ENCODE measurements at places on chromosomes 3 and 15. TPM values are rescaled to one million over a fixed set of nuclear protein-coding genes. Genes with fewer than 3 reads are reported as not detected.
A peak's percentile ranks its signal among the peaks of the same experiment; 100 is the strongest.

DNA sequence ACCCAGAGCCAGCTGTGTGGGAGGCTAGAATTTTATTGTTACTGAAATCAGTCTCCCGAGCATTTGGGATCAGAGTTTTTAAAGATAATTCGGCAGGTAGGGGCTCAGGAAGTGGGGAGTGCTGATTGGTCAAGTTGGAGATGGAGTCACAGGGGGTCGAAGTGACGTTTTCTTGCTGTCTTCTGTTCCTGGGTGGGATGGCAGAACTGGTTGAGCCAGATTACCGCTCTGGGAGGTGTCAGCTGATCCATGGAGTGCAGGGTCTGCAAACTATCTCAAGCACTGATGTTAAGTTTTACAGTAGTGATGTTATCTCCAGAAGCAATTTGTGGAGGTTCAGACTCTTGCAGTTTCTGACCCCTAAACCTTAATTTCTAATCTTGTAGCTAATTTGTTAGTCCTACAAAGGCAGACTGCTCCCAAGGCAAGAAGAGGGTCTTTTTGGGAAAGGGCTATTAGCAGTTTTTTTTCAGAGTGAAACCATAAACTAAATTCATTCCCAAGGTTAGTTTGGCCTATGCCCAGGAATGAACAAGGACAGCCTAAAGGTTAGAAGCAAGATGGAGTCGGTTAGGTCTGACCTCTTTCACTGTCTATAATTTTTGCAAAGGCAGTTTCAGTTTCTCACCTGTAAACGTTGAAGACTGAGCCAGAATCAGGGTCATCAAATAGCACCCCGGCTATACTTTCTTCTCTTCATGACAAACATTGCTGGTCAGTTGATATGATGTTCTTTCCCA, 28.2 kb downstream of the FLNB start:
- H3K36me3 ChIP-seq = no peaks in the 10 kb centered on the region
- no peak overlapping the region for H3K4me3 ChIP-seq
- no peaks in the 10 kb centered on the region for H3K27me3 ChIP-seq
- H3K27ac ChIP-seq = no peak overlapping the region

DNA sequence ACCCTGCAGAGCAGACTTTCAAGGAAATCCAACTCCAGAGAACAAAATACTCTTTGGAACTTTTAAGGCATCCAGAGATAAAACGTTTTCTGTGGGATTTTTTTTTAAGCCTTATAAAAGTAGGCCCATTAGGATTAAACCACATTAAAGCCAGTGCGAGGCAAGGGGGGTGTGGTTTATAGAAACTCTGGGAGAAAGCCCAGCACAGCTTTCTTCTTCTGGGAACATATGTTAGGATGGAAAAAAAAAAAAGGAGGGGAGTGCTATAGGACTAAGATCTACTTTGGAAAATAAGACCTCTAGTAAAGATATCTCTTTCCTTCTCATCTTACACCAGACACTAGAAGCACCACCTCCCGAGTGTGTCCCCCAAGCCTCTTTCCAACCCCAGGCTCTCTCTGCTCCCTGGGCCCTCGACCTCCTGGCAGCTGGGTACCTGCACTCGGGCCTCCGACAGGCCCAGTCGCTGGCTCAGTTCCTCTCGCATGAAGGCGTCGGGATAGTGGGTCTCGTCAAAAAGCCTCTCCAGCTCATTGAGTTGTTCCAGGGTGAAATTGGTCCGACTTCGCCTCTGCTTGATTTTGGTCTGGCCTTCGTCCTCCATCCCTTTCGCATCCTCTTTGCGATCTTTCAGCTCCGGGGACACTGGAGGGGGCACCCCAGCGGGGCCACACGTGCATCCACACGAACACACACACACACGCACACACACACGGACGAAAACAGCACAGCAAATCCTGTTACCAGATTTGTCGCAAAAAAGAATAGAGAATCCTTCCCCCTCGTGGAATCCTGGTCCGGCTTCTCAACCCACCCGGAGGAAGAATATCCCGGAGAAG, 3.8 kb downstream of the SHOX2 start:
- no peaks in the 10 kb centered on the region for H3K36me3 ChIP-seq
- DNase-seq = no peak
- peaks cover 14% of the 10 kb centered on the region for H3K4me1 ChIP-seq
- no peak overlapping the region for H3K27ac ChIP-seq
- no peak overlapping the region for H3K4me3 ChIP-seq

GRCh38 chr15:27111323-27111722, 140.3 kb downstream of the GABRG3 start:
- H3K27ac ChIP-seq = no peak overlapping the region
- no peaks in the 10 kb centered on the region for H3K27me3 ChIP-seq
- H3K4me3 ChIP-seq = no peak overlapping the region
- no peak for DNase-seq
- H3K4me1 ChIP-seq = no peaks in the 10 kb centered on the region
- H3K36me3 ChIP-seq = no peaks in the 10 kb centered on the region

GRCh38 chr3:82378392-82378791, 616.9 kb upstream of the GBE1 start:
- H3K4me3 ChIP-seq = no peak overlapping the region
- no peaks in the 10 kb centered on the region for H3K27me3 ChIP-seq
- no peak for DNase-seq
- H3K27ac ChIP-seq = no peak overlapping the region
- H3K36me3 ChIP-seq = no peaks in the 10 kb centered on the region
- no peaks in the 10 kb centered on the region for H3K4me1 ChIP-seq

DNA sequence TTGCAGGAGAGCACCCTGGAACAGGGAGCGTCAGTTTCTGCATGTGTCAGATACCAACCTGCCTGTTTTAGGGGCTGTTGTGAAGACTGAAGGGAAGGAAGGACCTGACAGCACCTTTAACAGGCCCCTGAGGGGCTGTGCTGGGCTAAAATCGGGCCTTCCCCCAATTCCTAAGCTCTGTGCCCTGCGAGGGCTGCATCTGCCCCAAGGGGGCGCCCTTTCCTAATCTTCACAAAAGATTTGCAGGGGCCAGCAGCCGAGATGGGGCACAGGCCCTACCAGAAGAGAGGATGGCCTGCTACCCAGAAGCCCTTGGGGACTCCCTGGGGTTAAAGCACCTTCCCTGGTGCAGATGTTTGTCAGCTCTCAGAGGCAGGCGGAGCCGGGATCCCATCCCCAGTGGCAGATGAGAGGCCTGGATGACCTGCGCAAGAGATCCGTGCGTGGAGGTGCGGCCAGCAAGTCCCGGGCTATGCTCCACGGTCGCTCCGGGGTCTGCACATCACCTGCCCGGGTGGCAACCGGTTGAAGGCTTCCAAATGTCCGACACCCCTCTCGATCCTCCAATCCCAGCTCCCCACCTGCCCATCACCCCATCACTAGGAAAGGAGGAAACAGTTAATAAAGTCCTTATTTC, 53.6 kb downstream of the RHCG start:
- H3K27ac ChIP-seq = no peak overlapping the region
- no peaks in the 10 kb centered on the region for H3K36me3 ChIP-seq
- no peak overlapping the region for H3K4me3 ChIP-seq
- peak; percentile 58 for DNase-seq
- H3K4me1 ChIP-seq = no peaks in the 10 kb centered on the region

GRCh38 chr3:17478673-17479072, 263.8 kb downstream of the TBC1D5 start:
- no peak overlapping the region for H3K4me3 ChIP-seq
- H3K4me1 ChIP-seq = no peaks in the 10 kb centered on the region
- H3K27me3 ChIP-seq = no peaks in the 10 kb centered on the region
- no peak overlapping the region for H3K27ac ChIP-seq

DNA sequence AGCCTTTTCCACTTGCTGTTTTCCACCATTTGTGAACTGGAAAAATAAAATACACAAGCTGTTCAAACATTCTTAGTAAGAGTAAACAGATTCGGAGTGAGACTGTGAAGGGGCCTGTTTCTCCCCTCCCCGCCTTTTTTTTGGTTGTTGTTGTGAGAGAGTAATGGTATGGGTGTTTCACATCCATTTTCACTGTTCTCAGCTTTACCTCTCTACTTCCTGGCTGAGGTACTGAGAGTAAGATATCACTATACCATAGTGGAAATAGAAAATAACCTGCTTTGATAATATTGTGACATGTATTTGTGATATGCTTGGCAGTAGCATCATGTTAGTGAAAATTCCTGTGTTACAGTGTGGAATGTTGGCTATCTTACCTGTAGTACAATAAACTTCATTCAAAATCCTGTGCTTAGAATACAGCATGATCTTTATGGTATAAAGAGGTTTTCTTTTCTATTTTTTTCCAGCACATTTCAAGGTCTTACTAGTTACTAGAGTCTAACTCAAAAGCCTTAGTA, 12.0 kb downstream of the CNTN4 start:
- DNase-seq = no peak
- no peak overlapping the region for H3K27ac ChIP-seq
- H3K4me1 ChIP-seq = no peaks in the 10 kb centered on the region
- H3K4me3 ChIP-seq = no peak overlapping the region
- no peaks in the 10 kb centered on the region for H3K36me3 ChIP-seq
- no peaks in the 10 kb centered on the region for H3K27me3 ChIP-seq

DNA sequence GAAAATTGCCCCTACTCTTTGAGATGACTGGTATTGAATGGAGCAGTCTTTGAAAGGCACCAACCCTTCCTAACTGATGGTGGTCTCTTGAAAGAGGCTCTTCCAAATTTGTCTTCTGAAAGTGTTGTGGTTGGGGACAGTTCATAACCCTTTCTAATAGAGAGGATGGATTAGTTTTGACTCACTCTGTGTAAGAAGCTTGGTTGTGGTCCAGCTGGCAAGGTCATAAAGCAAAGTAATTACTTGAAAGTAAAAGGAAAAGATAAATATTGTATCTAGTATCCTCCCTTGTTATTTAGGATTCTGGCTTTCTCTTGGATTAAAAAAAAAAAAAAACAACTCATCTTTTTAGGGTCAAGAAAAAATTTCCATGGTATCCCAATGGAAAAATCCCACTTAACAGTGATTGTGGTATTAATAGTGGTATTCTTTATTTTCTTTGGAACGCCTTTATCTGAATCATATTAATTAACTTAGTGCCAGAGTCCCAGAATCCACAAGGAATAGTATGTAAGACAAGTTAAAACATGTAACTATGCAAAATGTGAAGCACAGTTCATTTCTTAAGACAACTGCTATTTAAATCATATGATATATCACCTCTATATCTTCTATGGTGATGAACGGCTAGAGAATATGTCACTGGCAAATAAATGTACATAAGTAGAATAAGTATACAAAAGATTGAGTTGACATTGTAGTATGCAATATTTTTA, 469.3 kb upstream of the CDIN1 start:
- DNase-seq = peak; percentile 25
- no peaks in the 10 kb centered on the region for H3K4me1 ChIP-seq
- H3K4me3 ChIP-seq = no peak overlapping the region
- H3K27me3 ChIP-seq = no peaks in the 10 kb centered on the region
- H3K27ac ChIP-seq = no peak overlapping the region
- H3K36me3 ChIP-seq = no peaks in the 10 kb centered on the region

GRCh38 chr3:31724651-31725050, 191.9 kb downstream of the STT3B start:
- no peaks in the 10 kb centered on the region for H3K4me1 ChIP-seq
- no peaks in the 10 kb centered on the region for H3K27me3 ChIP-seq
- H3K36me3 ChIP-seq = no peaks in the 10 kb centered on the region
- DNase-seq = no peak
- H3K4me3 ChIP-seq = no peak overlapping the region

DNA sequence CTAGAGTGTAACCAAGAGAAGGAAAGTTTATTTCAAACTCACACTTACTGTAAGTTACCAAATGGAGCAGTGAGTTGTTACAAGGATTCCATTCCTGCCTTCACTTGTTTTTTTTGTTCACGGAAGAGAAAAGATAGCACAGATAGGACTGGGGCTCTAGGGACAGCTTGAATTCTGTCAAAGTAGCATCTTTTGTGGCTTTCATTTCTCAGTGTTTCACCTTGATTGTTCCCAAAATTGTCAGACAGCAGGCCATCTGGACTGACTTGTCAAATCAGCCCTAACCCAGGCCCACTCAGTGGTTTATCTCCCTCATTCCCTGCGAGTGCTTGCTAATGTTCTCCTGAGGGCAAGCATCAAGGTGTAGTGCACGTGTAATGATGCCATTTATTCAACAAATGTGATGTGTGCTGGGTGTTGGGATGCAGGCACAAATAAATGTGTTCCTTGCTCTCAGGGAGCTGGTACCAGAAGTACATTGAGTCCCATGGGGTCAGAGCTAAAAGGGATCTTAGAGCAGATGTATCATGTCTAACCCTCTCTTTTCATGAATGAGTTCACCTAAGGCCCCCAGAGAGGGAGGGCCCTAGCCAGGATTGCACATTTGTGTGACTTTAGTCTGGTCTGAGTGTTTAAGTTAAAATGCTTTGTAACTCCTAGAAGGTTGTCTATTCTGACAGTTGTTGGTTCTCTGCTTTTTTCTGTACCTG, 49.1 kb downstream of the PDHB start:
- H3K36me3 ChIP-seq = no peaks in the 10 kb centered on the region
- no peak for DNase-seq
- no peaks in the 10 kb centered on the region for H3K27me3 ChIP-seq
- H3K4me3 ChIP-seq = no peak overlapping the region
- peak overlapping the region; percentile 1 for H3K27ac ChIP-seq
- H3K4me1 ChIP-seq = no peaks in the 10 kb centered on the region

- no peak overlapping the region for H3K4me3 ChIP-seq
- H3K27ac ChIP-seq = no peak overlapping the region
These were observed 228.0 kb downstream of the XXYLT1 start for GRCh38 chr3:195042743-195043606.

- no peak for DNase-seq
- no peaks in the 10 kb centered on the region for H3K27me3 ChIP-seq
- H3K27ac ChIP-seq = no peak overlapping the region
- no peak overlapping the region for H3K4me3 ChIP-seq
These were observed 116.1 kb upstream of the TLE3 start for GRCh38 chr15:70213794-70214193.

- H3K4me3 ChIP-seq = no peak overlapping the region
- no peak overlapping the region for H3K27ac ChIP-seq
- no peaks in the 10 kb centered on the region for H3K27me3 ChIP-seq
- H3K36me3 ChIP-seq = no peaks in the 10 kb centered on the region
- DNase-seq = no peak
These were observed 6.9 kb upstream of the PSMA4 start for GRCh38 chr15:78533331-78533730.

DNA sequence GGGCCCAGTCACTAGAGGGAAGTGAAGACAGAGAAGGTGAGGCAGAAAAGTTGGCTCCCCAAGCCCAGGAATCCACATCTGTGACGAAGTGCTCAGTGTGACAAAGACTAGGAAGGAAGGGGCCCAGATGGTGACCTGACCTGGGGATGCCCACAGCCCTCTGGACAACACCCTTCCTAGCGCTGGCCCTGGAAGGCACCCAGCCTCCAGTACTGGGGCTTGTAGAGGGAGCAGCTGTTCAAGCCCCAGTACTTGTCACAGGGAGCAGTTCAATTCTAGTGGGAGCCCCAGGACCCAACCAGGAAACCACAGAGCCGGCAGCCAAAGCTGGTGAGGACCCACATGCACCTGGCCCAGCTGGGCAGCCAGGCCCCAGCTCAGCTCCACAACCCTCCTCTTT, 190.8 kb downstream of the XXYLT1 start:
- DNase-seq = no peak
- no peaks in the 10 kb centered on the region for H3K27me3 ChIP-seq
- H3K27ac ChIP-seq = no peak overlapping the region
- H3K36me3 ChIP-seq = no peaks in the 10 kb centered on the region

Gene LARP6
- total RNA-seq = 0.49 TPM

Gene C2CD4A
- 3.7 TPM for total RNA-seq

Gene CDAN1
- 11.0 TPM for total RNA-seq

Gene MESP2
- total RNA-seq = 0.45 TPM

Gene CERS3
- total RNA-seq = 0.12 TPM

Gene PLSCR2
- total RNA-seq = 0.94 TPM
